ENCODE measurements at places on chromosomes 2 and 18. TPM values are rescaled to one million over a fixed set of nuclear protein-coding genes. Genes with fewer than 3 reads are reported as not detected.

DNA sequence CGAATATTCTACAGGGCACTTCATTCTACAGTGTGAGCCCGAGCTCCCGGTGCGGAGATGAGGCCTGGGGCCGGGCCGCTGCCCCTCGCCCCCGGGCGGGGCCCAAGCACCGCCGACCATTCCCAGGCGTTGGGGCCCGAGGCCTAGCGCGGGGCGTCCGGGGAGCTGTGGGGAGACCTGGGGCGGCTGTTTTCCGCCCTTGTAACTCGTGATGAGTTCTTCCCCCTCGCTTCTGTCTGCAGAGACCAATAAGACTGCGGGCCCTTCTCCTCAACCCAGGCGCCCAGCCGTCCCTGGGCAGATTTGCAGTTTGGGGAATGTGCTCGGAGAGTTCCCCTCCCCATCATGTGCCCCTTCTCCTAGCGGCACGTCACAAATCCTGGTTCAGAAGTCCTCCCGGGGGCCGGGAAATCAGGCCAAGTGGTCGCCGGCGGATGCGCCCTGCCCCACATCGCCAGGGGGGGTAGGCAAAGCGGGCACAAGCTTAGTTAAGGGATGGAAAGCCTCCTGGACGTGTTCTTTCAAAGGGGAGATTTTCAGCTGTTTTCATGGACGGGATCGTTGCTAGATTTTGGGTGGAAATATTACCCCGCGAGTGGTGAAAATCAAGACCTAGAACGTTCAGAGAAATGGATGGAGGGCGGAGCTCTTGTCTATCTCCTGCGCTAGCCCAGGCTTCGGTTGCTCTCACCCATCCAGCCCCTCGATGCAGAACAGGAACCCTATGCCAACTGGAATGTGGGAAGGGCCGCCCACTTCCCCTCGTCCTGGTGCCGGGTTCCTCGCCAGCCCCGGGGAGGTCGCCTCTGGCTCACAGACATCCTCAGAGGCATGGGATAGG is 18.8 kb upstream of the HAAO start:
- DNase-seq, result peak; percentile 71

GRCh38 chr18:74163019-74163660 is 14.8 kb downstream of the TIMM21 start:
- no peak for DNase-seq

GRCh38 chr18:49527631-49528327 is 34.1 kb upstream of the LIPG start:
- no peak for DNase-seq

Gene ABCG5
- not detected for total RNA-seq

Gene SNTG2
- 18.2 TPM for total RNA-seq

- DNase-seq, result no peak
Observed at GRCh38 chr2:190277234-190278112, 42.2 kb downstream of the HIBCH start.

- DNase-seq, result no peak
Observed at GRCh38 chr2:25567406-25567805, 106.0 kb downstream of the DTNB start.

- no peak for DNase-seq
Observed at GRCh38 chr18:27198036-27198435, 12.9 kb upstream of the CHST9 start.

Gene KCNE4
- total RNA-seq, result 12.4 TPM

GRCh38 chr2:18623782-18624181 is 34.4 kb upstream of the NT5C1B start:
- DNase-seq, result no peak

DNA sequence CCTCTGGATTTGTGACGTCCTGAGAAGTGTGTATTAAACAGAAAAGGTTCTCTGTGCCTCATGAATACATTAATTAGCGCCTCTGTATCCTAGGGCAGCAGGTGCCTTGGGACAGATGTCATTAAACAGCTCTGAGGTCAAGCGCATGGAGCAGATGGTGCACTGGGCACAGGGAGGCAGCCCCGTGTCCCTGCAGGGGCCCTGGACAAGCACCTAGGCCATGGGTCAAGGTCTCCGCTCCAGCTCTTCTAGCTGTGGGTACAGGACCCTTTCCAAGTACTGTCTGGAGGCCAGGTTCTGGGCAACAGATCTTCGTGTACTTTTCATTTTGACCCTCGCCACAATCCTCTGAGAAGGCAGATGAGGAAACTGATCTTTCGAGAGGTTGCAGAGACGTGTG is 126.4 kb downstream of the KCTD1 start:
- DNase-seq, result no peak

DNA sequence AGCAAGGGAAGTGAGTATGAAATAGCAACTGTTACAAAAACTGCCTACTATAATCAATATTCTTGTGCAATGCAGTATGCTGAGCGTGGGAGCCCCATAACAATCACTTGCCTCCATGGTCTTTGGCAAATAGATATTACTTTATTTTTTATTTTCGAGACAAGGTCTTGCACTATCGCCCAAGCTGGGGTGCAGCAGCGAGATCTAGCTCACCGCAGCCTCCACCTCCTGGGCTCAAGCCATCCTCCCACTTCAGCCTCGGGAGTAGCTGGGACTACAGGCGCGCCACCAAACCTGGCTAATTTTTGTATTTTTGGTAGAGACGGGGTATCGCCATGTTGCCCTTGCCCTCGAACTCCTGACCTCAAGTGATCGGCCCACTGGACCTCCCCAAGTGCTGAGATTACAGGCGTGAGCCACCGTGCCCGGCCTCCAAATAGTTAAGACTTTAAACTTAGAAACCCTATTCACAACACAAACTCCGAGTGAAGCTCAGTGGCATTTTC is 1.2 kb upstream of the CCNT2 start:
- DNase-seq, result peak; percentile 24

DNA sequence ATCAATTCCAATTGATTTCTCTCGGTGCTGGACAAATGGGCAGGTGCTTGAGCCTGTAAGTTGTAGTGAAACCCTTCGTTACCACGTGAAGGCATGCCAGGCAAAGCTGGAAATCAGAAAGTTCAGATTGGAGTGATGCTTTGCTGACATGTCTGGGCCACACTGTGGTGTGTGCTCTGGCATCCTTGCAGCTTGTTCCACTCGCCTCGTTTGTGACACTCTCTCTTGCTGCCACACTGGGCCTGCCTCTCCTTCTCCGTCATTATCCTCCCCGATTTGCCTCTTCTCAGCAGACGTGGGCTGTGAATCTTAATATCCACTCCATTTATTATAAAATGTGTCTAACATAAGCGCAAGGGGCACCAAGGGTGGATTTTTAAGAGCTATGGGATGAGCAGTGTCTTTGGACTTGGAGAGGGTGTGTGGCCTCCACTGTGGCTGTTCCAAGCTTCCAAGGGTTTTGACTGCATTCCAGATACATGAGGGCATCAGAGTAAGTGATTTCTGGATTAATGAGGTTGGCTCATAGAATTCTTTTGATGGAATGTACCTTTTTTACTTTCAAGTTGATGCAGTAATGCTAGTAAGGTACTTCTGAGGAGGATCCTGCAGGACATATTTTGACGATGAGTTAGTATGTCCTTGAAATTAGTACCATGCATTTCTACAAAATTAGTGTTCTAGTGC is 238.8 kb downstream of the TPGS2 start:
- no peak for DNase-seq

DNA sequence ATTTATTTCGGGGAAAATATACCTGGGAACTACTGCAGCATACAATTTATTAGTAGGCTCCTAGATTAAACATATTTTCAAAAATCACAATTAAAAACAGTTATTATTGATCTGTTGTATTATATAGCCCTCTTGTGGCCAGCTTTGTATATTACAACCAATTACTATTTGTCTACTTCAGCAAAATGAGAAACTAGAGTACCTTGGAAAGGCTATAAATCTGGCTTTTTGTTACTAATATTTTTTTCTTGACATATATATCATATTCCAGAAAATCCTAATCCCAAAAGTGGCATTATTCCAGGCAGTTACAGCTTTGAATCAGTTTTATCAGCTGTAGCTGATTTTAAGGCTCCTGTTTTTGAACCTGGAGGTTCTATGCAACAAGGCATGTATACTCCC is 101.2 kb downstream of the UBR3 start:
- no peak for DNase-seq

- no peak for DNase-seq
Observed at GRCh38 chr2:40150266-40150665, 301.6 kb downstream of the SLC8A1 start.

DNA sequence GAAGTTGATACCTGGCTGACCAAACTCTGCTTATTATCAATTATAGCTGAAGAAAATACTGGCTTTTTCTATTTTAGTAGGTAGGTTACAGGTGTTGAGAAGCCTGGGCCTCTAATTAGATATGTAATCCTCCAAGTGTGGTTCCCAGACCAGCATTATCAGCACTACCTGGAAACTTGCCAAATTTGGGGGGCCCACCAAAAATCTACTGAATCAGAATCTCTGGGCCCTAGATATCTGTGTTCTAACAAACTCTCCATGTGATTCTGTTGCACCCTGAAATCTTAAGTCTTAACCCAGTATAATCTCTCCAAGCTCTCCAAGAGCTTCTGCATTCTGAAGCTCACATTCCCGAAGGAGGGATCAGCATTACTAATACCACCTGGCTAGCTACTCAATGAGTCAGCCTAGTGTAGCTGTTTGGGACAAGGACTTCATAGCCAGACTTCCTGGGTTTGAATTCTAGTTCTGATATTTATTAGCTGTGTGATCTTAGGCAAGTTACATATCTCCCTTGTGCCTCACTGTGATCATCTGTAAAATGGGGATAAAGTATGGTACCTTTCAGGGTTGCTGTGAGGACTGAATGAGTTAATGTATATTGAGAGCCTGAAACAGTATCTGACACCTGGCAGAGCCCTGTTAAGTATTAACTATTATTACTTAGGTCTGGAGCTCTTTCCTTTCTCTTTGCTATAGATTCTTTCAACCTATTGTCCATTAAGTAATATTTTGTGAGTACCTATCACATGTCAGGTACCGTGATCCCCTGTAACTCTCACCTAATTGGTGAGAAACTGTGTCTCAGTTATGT is 94.1 kb upstream of the CD302 start:
- DNase-seq, result no peak

DNA sequence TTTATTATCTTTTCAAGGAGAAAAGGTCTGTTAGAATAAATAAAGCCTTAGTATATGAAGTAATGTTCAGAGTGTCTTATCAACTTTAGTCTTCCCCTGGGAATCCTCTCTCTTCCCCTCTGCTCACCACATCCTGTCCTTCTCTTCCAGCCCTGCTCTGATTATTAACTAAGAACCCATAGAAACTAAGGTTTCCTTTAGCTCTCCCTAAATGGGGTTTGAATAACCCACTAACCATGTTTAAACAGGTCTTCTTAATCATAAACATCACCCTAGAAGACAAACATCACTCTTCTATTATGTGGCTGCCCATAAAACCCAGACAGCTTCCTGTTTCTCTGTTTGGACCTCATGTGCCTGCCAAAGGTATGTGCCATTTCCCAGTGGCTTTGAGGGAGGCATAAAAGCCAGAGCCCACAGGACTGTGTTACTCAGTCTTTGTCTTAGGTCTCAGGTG is 50.1 kb downstream of the SLC14A1 start:
- no peak for DNase-seq

- DNase-seq, result no peak
Observed at GRCh38 chr2:157442191-157442590, 1.7 kb downstream of the CYTIP start.

- no peak for DNase-seq
Observed at GRCh38 chr2:214203214-214203613, 207.6 kb upstream of the VWC2L start.

- no peak for DNase-seq
Observed at GRCh38 chr18:9741406-9741792, 33.3 kb downstream of the RAB31 start.

GRCh38 chr2:72895759-72896281 is 8.6 kb downstream of the SPR start:
- peak; percentile 34 for DNase-seq

DNA sequence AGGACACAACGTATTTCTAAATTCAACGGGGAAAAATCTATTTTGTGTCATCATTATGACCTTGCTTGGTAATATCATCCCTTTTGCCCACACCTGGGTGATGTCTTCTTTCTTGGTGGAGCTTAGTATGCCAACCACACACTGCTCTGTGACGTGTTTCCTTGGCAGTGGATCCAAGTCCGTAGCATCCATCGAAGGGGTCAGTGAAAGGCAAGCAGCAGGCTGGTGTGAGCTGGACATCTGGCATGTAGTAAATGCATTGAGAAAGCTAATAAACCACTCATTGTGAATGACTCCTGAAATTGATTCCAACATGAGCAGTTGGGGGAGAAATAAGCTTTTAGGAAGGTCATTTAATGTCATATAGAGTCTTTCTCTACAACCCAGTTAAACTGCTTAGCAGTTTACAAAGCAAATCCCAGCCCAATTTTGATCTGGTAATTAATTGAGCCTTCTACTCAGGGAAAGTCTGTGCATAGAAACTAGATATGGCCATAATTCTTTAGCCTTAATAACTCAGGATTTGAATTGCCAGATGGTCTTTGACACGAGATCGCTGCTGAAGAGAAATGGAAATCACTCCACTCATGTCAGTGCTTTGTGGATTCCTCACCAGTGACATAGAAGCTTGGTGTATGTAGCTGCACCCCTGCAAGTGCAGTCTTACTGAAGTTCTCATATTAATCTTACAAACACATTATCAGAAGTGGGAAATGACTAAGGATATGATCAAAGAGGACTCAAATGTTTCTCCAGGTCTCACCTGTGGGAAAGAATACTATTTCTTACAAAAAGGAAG is 494.8 kb downstream of the CMPK2 start:
- no peak for DNase-seq

Gene LRP1B
- total RNA-seq, result not detected

GRCh38 chr2:105869341-105869740 is 124.6 kb downstream of the NCK2 start:
- DNase-seq, result no peak

Gene GRHL1
- 2.2 TPM for total RNA-seq

Gene NFE2L2
- 97.6 TPM for total RNA-seq

GRCh38 chr2:220736778-220737177 is 835.3 kb downstream of the EPHA4 start:
- DNase-seq, result no peak

DNA sequence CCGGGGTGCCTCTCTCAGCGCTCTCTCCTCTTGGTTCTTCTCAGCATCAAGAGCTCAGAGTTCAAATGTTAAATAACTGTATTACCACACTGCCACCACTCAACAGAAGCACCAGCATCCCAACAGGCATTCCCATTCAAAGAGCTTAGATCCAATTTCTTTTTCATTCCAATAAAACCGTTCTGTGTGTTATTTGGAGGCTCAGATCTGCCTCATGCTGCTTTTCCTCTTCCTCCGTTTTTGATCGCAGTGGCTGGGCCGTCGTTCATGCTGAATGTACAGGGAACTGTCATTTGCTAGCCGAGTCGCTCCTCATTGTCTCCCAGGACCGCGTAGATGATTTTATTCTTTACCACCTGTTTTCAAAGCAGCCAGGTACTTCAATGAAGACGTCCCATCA is 798.9 kb upstream of the SALL3 start:
- DNase-seq, result no peak

- no peak for DNase-seq
Observed at GRCh38 chr2:157256626-157257025, 879 bp upstream of the GALNT5 start.

Gene HOXD1
- not detected for total RNA-seq

- peak; percentile 70 for DNase-seq
Observed at GRCh38 chr2:144516981-144517865, 2.7 kb downstream of the ZEB2 start.

All from uterus (tissue), 4 donors.